Activated CD8-positive, alpha-beta T cell treated with anti-CD3 and anti-CD28 coated beads for 36 hours (primary cell): ENCODE measurements at places on chromosomes 3 and 15.
A peak's percentile ranks its signal among the peaks of the same experiment; 100 is the strongest.

- DNase-seq: no peak
These were observed 342.1 kb upstream of the GRM7 start for GRCh38 chr3:6518709-6519345.

DNA sequence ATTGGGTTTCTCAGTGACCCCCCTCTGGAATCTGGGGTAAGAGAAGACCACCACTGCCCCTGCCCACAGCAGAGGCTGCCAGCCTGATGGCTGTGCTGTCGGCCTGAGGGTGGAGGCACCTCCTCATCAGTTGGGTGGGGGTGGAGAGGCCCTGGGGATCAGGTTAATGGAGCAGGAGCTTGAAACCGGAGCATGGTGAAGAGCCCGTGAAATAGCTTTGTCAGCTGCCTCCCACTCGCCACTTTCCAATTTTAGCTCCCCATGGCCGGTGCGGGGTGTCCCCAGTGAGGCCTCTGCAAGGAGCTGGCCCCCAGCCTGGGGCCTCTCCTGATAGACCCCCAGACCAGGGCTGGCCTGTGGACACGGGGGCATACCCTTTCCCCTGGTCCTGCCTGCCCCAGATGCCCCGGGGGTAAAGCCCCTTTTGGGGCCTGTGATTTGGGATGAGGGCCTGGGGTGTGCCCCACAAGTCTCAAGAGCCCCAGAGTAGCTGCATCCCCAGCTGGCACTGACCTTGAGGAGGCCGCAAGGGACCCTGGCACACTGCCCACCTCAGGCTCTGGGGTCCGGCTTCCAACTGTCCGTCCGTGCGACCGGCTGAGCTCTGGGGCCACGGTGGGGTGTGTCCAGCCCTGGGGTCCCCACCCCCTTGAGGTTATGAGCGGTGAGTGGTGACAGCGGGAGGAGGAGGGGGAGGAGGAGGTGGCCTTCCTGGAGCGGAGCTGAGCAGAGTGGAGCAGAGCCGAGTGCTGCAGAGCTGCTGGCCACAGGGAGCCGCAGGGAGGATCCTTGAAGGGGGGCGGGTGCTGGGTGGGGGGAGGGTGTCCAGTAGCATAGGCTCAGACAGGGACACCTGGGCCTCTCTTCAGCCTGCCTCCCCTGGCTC lies at the start of gene HHATL:
Gene HHATL, minus strand, starts transcription at position 733 of the 886 bp plus-strand sequence. CDS start 1,972 bp downstream, outside the sequence.
- DNase-seq: no peak

DNA sequence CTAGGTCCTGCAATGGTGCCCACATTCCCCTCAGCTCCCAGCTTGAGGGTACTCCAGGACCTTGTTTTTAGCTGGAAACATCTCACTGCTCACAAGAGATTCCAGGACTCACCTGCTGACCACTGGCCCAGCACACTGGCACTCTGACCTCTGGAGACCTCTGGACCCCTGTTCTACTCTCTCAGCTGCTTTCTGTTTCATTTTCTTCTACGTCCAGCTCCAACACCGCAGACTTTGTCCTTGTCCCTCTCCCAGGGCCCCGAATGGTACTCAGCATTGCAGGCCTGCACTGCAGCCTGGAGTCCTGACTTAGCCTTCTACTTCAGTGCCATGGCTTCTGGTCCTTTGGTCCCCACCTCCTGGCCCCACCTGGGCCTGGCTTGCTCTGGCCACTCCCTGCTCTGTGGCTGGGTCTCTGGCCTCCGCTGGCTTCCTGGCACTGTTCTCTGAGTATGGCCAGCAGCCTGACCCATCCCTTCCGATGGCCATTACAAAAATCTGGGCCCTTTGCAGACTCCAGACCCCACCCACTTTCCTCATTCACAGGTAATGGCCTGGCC lies 27.9 kb downstream of the KY start:
- DNase-seq: no peak

GRCh38 chr3:60812502-60812901 lies 438.8 kb downstream of the FHIT start:
- DNase-seq: no peak

DNA sequence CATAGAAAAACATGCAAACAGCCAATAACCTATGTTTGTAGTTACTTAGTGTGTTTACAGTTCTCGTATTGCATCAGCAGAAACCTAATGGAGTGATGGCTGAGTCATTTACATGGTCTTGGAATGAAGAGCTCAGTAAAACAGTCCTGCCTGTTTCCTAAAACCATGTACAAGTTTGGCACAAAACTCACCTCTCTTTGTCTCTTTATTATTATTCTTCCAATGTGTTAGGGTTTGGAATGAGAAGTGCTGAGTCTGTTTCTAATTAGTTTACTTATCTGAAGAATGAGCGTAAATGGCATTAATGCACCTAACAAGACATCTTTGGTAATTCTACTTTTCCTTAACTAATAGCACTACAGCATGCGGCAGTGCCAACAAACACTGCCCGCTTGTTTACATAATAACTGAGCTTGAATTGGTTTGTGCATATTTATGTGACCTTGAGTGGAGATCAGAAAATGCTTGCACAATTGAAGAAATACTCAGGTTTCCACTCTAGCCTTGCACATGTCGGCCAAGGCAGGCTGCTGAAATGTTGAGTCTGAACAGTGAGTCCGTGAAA lies 385.4 kb upstream of the SEMA6D start:
- no peak for DNase-seq

GRCh38 chr3:48716982-48717746 lies at the start of gene IP6K2:
TSS of gene IP6K2 (minus strand) at chr3:48717221. CDS start at chr3:48695291, 21,930 bp downstream.
- peak; percentile 99 for DNase-seq

- DNase-seq: no peak
These were observed 1.2 kb downstream of the KNL1 start for GRCh38 chr15:40595219-40595618.

GRCh38 chr3:4406746-4407568 lies 60.1 kb downstream of the SUMF1 start:
- no peak for DNase-seq

DNA sequence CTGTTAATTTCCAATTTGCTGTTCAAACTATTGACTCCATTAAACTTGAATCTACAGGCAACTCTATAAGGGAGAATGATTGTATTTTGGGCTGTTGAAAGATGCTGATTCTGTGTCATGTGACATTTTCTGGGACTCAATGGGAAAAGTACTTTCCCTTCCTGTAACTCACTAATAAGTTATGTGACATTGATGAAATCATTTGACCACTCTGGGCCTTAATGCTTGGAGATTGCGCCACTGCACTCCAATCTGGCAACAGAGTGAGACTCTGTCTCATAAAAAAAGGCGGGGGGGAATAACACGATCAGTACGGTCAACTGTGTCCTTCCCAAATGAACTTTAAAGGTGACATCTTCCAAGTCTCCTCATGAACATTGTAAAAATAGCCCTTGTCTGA lies 215.2 kb upstream of the SGO1 start:
- DNase-seq: no peak

- DNase-seq: no peak
These were observed 312.5 kb downstream of the NTRK3 start for GRCh38 chr15:87944050-87944449.

GRCh38 chr15:38134252-38134651 lies 118.4 kb upstream of the SPRED1 start:
- no peak for DNase-seq

- DNase-seq: no peak
These were observed 165.5 kb downstream of the ALCAM start for GRCh38 chr3:105532251-105532650.

- no peak for DNase-seq
These were observed 61.4 kb downstream of the CCDC54 start for GRCh38 chr3:107438671-107439070.

DNA sequence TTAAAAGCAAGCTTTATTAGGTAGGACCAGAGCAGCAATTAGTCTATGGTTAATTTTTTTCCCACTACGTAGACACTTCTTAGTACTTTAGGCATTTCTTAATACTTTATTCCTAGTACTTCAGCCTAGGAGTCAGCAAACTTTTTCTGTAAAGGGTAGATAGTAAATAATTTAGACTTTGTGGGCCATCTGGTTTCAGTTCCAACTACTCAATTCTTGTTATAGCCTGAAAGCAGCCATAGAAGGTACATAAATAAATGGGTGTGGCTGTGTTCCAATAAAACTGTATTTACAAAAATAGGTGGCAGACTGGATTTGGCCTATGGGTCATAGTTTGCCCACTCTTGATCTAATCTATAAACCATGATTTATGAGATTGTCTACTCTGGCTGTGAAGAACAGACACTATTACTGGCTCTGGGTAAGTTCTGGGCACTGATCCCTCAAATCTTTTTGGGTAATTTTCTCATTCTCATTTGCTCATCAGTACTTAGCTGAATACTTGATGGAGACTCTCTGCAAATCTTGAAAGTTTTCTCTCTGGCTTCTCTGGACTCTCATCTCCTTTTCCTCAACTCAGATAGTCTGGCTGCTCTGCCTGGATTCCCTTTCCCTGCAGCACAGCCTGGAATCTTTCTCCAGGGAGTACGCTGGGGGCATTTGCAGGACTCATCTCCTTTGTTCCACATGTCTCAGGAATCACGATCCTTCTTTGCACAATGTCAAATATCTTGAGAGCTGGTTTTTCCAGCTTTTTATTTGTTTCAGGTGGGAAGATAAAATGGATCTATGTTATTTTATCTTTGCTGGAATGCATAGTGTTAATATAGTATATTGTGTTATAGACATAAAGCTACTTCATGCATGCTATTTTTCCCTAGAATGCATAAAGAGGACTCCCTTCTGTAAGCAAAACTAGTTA lies 524.8 kb upstream of the TBL1XR1 start:
- no peak for DNase-seq

DNA sequence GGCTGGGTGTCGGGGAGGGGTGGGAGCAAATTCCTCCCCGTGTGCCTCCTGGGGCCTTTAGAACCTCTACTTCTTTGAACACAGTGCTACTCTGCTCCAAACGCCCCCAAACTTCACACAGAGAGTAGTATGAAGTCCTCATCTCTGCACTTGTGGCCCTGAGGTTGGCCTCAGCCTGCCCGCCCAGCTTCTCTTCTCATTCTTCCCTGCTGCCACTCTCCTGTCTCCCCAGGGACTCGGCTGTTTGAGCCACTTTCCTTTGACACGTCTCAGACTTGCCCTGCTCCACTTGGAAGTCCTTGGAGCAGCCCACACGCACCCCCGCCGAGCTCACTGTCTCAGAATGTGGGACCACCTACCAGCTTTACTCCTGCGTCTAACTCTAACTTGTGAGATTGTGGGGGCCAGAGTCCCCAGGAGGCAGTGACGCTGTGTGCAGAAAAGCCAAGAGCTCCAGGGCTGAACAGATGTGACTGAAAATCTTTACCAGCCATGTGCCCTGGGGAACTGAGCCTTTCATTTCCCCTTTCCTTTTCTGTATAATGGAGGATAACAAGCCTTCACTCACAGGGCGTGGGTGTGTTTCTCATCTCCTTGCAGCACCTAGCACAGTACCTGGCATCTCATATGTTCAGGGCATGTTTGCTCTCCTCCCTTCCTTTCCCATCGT lies 233.6 kb upstream of the CTDSPL start:
- DNase-seq: no peak

DNA sequence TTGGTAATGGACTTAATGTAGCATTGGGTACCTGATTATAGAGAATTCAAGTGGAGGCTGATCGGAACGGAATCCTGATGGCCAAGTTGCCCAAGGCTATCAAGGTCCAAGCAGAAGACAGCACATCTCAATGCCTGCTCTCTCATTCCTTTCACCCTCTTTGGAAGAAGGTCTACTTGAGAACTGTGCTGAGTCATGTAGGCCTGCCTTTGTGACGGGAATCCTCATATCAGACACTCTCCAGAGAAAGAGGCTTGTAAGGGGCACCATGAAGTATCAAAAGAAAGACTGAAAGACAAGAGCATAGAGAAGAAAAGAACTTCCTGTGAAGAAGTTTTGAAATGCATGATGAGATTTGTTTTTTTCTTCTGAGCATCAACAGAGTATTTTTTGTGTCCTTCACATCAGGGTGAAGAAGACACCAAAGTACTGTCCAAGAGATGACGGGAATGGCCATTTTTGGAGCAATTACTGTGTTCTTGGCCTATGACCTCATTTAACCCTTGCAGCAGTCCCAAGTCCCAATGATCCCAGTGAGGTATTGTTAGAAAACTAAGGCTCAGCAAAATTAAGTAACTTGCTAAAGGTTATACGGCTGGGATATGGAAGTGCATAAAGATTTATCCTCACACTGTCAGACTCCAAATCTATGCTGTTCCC lies 13.2 kb upstream of the LARP6 start:
- no peak for DNase-seq

DNA sequence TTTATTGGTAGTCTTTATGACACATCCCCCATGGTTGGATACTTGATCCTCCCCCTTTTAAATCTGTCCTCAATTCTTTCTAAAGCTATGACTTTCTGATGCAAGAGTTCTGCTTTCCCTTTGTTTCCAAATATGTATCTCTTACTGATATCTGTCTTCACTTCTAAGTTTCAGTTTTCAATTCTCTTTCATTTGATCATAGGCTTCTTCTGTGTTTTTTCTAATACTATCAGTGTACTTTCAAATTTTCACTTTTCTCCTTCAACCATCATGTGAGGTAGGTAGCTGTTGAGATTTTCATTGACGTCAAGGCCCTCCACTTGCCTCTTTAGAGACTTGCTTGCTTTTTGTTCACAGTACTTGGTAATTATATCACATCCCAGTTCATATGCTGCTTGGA lies 436.5 kb downstream of the CNTN4 start:
- DNase-seq: no peak

DNA sequence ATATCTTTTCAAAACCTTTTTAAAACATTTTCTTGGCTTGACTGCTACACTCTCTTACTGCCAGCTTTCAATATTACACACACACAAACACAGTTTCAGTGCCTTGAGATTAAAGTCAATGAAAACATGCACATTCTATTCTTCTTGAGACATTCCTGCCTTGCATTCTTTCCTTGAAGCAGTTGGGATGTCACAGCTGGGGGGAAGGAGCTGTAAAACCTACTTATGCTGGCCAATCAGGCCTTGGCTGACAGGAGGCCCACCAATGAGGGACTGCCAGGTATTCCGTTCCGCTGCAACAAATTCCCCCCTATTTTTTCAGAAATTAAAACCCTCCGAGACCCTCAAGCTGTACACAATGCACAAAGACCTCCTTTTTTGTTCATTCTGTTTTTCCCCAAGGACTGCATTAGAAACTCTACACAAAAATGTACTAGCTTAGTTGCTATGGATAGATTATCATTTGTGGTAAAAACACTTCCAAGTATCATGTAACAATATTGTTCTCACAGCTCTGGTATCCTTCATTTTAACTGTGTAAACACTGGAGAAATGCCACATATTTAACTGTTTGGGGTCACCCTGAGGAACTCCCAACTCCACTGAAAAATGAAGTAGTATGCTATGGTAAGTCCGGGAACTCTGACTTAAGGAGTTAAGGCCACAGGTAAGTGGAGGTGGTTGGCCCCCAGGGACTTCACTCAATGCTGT lies 18.5 kb downstream of the FSTL1 start:
- no peak for DNase-seq

DNA sequence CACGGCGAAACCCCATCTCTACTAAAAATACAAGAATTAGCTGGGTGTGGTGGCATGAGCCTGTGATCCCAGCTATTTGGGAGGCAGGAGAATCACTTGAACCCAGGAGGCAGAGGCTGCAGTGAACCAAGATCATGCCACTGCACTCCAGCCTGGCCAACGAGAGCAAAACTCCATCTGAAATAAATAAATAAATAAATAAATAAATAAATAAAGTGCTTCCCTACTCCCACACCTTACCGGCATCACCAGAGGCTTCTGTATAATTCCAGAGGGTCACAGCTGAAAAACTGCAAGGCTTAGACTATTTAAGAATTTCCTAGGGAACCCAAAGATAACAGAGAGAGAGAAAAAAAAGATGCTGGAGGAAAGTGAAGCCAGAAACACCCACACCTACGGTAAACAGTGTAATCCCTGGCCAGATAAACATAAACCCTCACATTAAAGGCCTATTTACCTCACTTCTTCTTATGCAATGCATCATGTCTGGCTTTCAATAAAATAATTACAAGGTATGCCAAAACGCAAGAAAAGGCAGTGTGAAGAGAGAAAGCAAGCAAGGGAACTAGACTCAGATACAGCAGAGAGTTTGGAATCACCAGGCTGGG lies 15.0 kb upstream of the TRPM1 start:
- DNase-seq: no peak
